Tibial nerve (tissue), 4 donors: ENCODE measurements at places on chromosomes 12 and 14.

DNA sequence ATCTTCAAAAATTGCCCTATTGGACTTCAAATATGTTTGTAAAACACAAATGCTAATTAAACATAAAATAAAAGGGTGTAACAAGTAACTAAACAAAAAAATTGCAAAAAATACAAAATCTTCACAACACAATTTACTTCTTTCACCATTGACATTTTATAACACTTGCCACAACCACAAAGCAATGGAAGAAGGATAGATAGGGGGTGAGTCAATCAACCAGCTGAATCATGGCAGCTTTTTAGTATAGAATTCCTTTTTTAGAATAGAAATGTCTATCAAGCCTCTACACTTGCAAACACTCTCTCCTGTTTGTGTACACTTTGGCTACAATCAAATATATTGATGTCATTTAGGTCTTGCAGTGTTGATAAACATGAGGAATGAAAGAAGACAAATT is 232.7 kb downstream of the SLC16A7 start:
- DNase-seq: no peak

GRCh38 chr12:86663173-86663572 is 407.0 kb upstream of the MGAT4C start:
- DNase-seq: no peak

- DNase-seq: no peak
Measured at GRCh38 chr12:113720629-113721028, 245.5 kb downstream of the RBM19 start.

DNA sequence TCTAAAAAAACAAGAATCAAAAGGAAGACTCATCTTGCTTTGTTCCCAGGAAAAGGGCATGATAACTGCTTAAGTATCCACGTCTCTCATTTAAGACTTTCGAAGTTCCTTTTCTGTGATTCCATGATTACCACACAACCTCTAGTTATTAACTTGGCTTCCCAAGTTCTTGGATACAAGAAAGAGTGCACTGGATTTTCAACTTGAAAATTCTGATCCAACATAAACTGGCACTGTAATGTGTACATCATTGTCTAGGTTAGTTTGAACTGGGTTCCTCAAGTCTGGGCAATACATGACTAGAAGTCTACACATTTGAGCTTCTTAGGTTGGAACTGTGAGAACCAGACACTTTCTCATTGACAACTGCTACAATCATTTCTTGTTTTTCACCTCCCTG is 1.6 kb downstream of the KLHL28 start:
- DNase-seq: no peak

DNA sequence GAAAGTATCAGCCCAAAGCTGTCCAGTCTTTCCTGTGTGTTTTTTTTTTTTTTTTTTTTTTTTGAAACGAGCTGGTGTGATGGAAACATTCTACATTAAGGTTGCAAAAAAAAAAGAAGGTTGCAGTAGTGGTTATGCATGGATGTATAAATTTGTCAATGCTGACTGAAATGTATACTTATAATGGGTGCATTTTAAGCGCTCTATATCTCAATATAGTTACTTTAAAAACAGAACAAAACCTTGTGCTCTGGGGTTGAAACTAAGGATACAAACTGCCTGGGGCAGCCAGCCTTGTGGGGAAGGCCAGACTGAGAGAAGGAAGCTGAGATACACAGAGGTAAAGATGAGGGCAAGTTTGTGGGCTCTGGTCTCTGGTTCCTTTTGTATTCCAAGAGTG is 87.3 kb upstream of the RMST start:
- no peak for DNase-seq
